ENCODE measurements at places on chromosomes 11 and 22.

DNA sequence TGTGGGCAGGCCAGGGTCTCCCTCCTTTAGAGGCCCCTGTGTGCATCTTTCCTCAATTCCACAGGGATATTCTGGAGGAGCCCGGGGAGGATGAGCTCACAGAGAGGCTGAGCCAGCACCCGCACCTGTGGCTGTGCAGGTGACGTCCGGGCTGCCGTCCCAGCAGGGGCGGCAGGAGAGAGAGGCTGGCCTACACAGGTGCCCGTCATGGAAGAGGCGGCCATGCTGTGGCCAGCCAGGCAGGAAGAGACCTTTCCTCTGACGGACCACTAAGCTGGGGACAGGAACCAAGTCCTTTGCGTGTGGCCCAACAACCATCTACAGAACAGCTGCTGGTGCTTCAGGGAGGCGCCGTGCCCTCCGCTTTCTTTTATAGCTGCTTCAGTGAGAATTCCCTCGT is 39.1 kb downstream of the TPCN2 start:
- DNase-seq, result no peak

GRCh38 chr11:34730544-34731295 is 109.8 kb downstream of the EHF start:
- no peak for DNase-seq

GRCh38 chr11:114209343-114209742 is 86.9 kb upstream of the NNMT start:
- no peak for DNase-seq

DNA sequence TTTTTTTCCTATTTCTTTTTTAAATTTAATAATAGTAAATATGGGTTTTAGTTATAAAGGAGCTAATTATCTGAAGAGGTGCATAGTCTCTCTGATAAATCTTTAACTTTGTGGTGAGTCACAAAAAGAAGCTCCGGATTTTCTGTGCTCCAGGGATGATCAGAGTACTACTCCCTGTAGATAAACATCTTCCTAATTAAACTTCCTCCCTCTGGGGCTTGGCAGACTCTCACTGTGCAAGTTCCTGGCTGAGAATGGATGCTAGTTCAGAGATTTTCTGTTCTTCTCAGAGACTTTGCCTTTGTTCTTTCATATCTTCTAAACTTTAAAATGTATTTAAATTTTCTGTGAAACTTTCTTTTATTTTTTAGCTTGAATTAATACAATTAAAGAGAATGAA is at the start of gene OR10G7:
TSS of gene OR10G7 (minus strand) at position 72 of the 400 bp plus-strand sequence. CDS start 2,324 bp downstream, outside the sequence.
- no peak for DNase-seq

GRCh38 chr11:70935006-70935768 is 317.2 kb downstream of the SHANK2 start:
- DNase-seq, result no peak

- DNase-seq, result no peak
Observed at GRCh38 chr22:43827003-43827735, 15.1 kb upstream of the EFCAB6 start.

DNA sequence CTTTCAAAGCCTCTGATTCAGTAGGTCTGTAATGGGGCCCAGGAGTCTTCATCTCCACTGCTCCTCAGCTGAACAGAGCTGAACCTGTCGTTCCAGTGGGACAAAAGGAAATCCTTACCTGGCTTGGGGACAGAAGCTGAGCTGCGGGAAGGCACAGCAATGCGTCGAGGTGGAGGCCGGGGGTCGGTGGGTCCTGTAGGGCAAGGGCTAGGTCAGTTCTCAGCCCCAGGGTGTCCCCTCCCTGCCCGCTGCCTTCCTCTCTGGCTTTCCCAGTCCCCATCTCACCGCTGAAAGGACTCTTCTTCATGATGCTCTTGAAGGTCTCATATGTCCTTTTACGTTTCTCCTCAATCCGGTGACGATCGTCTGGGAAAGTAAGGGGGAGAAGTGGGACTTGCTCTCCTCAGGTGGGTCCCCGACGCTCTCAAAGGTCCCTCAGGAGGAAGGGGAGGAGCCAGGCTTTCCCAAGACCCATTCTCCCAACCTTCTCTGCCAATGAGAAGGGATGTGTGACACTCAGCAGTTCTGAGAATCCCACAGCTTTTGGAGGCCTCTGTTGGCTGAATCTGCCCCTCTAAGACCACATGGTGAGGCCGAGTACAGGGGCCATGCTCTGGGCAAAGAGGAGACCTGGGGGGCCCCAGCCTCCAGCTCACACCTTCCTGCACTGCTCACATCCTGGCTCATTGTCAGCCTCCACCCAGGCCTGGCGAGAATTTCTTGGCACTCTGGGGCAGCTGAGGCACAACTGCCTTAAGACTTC is 7.0 kb downstream of the RELA start:
- no peak for DNase-seq

- DNase-seq, result no peak
Observed at GRCh38 chr11:60855726-60856633, at the start of gene PTGDR2. TSS of gene PTGDR2 (minus strand) at chr11:60855950. CDS start at chr11:60853722, 2,228 bp downstream.

GRCh38 chr22:30309951-30310741 is 16.6 kb downstream of the TBC1D10A start:
- DNase-seq, result no peak

GRCh38 chr22:21972293-21972779 is 10.3 kb downstream of the TOP3B start:
- no peak for DNase-seq

All from NCI-H1105 (cell line).